Ureter (tissue), 1 donor: ENCODE measurements at places on chromosomes 2 and 18. TPM values are rescaled to one million over a fixed set of nuclear protein-coding genes. Genes with fewer than 3 reads are reported as not detected.

DNA sequence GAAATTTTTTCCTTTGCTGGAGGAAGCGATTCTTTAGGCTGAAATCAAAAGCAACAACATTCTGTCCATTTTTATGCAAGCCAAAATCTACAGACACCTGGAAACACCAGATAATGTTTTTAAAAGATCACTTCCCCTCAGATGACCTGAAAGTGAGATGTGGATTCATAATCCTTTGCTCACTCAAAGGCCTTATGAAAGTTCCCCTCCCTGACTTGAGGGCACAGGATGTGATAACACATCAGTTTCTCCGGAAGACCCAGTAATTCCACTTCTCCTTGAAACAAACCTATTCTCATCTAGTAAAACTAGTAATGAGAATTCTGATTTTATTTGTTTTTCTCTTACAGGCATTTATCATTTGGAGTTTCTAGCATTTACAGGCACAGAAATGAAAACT is 218.3 kb upstream of the RND3 start:
- no peak for DNase-seq

GRCh38 chr18:27803957-27804356 is 373.0 kb downstream of the CDH2 start:
- DNase-seq = no peak

DNA sequence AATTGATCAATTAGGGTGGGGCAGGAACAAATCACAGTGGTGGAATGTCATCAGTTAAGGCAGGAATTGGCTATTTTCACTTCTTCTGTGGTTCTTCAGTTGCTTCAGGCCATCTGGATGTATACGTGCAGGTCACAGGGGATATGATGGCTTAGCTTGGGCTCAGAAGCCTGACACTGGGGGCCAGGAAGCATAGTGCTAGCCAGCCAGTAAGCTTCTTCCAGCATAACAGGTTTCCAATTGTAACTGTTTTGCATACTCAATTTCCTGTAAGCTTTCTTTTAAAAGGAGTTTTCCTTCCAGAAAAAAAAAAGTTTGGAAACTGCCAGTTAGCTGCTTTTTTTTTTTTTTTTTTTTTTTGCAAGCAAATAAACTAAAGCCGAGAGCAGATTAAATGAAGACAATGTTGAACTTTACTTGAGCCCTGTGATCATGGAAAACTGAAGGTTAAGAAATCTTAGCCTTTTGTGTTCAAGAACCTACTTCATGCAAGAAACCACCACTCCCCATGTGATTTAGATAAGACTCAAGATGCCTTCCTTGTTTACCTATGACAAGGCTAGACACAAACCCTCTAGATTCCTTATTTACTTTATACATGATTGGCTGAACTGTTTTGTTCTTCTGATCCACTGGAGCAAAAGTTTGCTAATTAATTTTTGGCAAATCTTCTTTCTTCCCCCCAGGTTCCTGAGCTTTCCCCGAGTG is 126.9 kb upstream of the LINC00305 start:
- DNase-seq = no peak

DNA sequence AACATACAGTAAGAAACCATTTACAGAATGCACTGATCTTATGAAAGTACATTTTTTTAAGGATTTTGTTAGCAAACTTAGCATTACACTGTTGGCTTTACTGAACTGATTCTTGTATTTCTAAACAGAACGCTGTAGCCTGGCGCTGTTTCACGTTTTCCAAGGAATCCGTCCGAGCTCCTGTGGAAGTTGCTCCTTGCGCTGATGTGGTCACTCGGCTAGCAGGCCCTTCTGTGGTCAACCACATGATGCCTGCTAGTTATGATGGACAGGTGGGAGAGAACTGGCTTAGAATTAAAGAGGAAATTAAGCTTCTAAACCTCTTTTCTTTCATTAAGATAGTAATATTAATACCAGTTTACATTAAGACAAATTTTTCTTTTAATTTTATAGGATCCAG is 76.8 kb downstream of the CEP192 start:
- no peak for DNase-seq

The GALNT1 gene
- total RNA-seq = 115 TPM
